Dorsolateral prefrontal cortex (tissue), 122 donors: ENCODE measurements at places on chromosomes 4 and X. TPM values are rescaled to one million over a fixed set of nuclear protein-coding genes. Genes with fewer than 3 reads are reported as not detected.

The GPAT3 gene
- 2.0 TPM for total RNA-seq

The SMIM10 gene
- 4.4 TPM for total RNA-seq

The ADGRG4 gene
- not detected for total RNA-seq

DNA sequence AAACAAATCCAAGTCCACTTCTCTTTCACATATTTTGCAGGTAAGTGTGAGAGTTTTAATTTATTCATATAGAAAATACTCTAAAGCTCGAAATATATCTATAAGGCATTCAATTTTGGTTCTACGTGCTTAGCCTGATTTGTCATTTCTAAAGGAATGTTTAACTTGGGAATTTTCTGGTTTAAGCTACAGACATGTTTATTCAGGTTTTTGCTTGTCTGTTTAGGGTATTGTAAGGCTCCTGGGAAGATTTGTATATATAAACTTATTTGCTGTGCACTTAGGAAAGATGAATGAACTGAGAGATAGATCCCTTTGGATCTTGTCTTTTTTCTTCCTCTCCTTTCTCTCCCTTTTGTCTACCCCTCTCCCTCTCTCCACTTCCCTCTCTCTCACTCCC, 185.9 kb upstream of the NEIL3 start:
- no peak for DNase-seq
